ENCODE measurements at places on chromosomes 5 and 9.

- DNase-seq = no peak
Observed at GRCh38 chr5:125574491-125575044, 828.1 kb upstream of the ZNF608 start.

DNA sequence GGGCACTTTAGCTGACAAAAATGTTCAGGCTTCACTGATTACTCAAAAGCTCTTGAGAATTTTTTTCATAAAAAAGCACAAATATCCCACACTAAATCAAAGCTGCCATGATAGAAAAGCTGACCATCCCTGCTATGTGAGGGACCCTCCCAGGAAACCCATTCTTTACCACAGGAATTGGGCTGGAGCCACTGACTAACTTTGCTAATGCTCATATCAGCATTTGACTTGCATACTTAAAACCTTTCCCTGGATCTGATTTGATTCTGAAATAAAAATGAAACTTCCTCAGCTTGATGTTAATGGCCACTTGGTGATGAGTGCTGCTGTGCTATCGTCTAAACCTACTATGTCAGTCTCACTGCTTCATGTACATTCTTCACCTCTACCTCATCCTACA, 243.6 kb downstream of the PRELID2 start:
- no peak for DNase-seq

DNA sequence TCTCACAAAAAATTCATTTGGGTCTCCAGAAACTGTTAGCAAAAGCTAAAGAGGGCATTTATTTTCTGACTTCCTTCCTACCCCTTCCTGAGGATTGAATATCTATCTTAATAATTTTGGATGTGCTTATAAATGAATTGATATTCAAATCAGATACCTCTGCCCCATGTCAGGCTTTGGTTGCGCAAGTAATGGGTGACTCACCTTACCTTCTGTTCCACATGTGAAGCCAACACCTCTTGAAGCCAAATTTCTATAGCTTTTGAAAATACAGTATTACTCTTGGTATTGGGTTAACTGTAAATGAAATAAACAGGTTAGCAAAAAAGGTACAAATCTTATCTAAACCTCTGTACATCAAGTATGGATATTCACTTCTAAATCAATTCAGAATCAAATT, 122.0 kb downstream of the PRDM6 start:
- no peak for DNase-seq

- DNase-seq = no peak
Observed at GRCh38 chr5:86760661-86761060, 142.9 kb downstream of the COX7C start.

DNA sequence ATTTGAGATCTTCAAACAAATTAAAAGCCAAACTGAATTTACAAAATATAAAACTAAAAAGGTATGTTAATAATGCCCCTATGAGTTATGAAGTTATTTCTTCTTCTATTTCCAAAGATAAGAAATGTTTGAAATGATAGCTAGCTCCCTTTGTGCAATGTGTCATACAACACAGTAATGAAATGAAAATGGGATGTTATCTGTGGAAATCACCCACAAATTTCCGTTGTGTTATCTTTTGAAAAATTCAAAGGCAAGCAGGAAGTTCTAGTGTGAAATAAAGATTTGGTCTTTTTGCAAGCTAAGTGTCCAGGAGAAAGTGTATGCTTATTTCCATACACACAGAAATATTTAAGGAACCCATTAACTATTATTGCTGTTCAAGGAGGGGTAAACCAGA, 375.3 kb upstream of the PRR16 start:
- no peak for DNase-seq

DNA sequence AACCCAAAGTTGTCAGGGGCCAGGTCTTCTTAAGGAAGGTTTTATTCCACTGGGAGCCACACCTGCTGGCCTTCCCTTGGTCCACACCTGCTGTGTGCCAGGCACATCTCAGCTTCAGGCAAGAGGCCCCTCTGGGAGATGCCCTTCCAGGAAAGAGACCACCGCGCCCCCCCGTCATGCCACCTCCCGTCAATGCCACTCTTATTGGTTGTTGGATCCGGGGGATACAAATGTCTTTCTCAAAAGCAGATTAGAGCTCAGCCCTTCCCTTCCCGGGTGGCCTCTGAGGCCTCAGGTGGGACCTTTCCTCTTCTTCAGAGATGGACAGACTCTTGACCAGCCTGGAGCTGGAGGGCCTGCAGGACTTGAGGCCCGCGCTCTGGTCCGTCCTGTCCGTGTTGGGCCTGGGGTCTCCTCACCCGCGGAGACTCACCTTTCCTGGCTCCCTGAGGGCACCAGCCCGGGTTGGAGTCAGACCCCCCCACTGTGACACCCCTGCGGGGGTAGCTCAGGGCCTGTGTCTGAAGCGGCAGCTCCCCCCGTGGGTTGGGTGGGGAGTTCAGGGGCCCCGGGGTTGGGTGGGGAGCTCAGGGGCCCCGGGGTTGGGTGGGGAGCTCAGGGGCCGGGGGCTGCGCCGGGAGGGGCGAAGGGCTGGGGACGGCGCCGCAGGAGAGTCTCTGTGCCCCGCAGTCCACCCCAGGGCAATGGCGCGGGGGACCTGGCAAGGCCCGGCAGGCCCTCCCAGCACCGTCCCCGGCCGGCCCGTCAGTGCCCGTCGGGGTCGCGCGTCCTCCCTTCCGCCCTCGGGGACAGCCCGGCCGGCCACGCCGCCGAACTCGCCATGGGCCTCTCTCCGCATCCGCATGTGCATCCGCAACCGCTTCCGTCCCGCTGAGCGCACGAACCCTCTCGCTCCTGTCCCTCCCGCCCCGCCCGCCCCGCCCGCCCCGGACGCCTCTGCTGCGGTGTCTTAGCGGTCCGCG, 3.7 kb upstream of the SLC9A3 start:
- DNase-seq = no peak

- no peak for DNase-seq
Observed at GRCh38 chr5:113813466-113813865, 300.0 kb downstream of the YTHDC2 start.

DNA sequence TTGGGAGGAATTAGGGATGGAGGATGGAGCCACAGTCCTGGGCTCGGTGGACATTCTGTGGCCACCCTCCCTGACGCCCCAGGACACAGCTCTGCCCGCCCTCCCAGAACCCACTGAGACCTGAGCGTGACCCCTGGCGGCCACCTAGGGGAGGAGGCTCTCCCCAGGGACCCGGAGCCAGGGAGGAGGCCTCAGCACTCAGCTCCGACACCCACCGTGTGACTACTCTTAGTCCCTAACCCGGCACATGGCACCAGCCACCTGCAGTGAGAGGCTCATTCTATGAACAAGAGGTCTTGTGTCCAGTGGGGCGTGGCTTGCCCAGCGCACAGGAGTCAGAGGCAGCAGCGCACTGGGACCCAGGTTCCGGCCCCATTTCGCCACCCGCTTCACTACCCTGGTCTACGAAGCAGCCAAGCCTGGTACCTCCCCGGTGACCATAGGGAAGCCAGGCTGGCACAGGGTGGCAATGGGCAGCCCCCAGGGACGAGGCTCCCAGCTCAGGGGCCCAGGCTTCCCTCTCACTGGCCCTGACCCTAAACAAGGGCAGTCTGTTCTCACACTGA, 10.2 kb downstream of the SARDH start:
- DNase-seq = no peak

DNA sequence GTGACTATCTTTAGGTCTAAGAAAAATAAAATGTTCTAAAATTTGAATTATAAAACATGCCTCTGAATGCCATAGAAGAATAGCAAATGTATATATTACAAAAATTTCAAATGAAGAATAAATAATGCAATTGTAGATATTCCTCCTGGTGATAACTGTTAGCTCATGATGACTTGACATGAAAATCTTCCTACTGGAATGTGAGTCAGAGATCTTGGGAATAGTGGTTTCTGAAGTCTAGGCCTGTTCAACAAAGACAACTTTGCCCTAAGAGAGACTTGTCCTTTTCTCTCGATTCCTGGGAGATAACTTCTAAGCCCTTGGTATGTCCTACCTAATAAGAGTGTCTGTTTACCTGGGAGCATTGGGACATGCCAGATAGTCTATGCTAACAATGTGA, 746.3 kb upstream of the RIOK2 start:
- DNase-seq = no peak

DNA sequence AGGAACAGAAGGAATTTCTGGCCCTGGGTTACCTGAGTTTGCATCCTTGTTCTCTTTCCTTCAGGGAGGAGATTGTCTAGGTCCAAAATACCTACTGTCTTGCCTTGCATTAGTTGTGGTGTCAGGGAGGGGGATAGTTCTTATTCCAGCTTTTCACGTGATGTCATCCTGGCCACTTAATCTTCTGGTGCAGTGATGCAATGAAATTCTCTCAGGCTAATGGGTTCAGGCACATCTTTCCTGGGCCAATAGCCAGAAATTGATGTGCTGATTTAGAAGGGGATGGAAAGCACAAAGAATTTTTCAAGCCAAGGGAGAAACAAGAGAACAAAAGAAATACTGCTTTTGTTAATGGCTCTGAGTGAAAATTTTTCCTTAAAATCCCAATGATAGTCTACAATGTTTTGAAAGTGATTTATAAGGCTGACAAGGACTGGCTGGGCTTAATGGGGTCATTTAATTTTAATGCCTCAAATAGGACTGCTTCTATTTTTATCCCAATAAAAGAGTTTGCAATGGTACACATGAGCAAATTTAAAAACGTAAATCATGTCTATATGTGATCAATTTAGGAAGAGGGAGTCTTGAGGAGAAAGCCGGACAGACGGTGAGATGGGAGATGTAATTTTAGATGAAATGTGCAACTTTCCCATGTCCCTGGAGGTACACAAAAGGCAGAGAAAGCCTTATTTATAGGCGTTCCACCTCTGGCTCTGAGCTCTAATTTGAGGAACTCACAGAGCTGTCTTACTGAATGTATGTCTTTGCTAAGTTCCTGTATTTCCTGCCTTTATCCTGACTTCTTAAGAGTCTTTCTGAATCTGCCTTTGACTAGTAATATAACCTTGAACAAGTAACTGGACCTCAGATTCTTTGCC, 89.3 kb upstream of the SV2C start:
- no peak for DNase-seq

- no peak for DNase-seq
Observed at GRCh38 chr5:101278011-101278687, 375.1 kb upstream of the ST8SIA4 start.

DNA sequence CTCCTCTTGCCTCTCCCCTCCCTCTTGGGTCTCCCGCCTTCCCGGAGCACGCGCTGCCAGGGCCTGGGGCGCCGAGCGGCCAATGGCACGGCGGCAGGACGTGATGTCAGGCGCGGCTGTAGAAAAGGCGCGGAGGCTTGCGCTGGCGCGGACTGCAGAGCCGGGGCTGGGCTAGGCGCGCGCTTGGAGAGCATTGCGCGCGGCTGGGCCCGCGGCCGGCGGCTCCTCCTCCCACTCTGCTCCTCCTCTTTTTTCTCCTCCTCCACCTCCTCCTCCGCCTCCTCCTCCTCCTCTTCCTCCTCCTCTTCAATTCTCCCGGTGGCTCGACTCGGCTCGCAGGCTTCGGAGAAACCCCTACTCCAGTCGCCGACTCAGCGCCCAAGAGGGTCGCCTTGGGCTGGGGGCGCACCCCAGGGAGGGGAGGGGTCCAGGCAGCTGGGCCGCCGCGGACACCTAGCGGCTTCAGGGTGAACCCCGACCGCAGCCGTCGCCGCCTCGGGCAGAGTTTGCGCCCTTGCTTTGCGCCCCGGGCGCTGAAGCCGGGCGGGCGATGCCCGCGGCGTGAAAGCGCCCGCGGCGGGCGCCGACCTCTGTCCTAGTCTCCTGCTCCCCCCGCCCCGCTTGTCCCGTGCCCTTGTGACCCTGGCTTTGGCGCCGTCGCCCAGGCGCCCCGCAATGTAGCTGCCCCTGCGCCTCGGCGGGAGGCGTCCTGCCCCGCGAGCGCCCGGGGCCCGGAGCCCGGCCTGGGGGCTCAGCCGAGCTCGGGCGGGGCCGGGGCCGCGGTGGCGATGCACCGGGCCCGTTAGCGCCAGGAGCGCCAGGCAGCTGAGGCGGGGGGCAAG, at the start of gene LHX2:
Gene LHX2, plus strand, starts transcription at position 309 of the 842 bp plus-strand sequence. CDS start 581 bp downstream, outside the sequence.
- DNase-seq = no peak

GRCh38 chr9:137058521-137059234, 4.8 kb upstream of the ENTPD2 start:
- DNase-seq = no peak

DNA sequence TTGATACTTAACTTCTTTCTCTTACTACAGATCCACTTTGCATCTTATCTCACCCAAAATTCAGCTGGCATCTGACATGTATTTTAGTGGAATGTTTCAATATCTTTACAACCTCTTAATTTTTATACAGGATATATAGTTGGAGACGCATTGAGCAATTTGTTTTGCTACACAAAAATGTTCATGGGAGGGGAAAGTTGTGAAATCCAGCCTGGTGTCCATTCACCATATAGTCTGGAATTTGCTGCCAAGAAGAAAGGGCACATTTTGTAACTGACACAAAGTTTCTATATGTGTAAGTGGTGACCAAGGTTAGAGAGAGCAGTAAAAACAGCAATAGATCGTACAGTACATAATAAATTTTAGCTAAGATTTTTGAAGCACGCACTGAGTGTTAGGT, 14.0 kb upstream of the CHD1 start:
- DNase-seq = no peak

DNA sequence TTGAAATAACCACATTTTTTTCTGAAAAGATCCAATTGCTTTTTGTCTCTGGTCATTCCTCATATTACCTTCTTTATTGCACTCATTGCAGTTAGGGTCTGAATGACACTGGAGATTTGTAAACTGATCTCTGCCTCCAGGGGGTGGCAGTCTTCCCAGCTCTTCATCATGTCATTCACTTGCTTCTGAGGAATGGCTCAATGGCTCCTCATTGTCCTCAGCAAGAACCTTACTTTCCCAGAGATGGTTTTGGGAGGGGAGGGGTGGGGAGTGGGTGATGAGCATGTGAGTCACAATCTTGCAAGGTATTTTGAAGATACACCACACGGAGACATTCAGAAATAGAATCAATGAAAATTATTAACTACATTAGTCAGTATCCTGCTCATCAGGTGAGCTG, 159.8 kb upstream of the GAS1 start:
- DNase-seq = no peak

- DNase-seq = no peak
Observed at GRCh38 chr9:109349421-109349846, 28.6 kb upstream of the EPB41L4B start.

GRCh38 chr9:136947955-136948510, 3.0 kb downstream of the C8G start:
- no peak for DNase-seq

DNA sequence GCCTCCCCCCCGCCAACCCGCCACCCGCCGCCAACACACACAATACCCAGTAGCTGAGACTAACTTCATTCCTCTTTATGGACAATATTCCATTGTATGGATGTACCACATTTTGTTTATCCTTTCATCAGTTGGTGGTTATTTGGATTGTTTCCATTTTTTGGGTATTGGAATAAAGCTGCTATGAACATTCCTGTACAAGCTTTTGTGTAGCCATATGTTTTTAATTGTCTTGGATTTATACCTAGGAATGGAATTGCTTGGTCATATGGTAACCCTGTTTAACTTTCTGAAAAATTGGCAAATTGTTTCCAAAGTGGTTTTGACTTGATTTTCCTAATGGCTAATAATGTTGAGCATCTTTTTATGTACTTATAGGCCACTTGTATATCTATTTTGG, 4.9 kb upstream of the UBTD2 start:
- no peak for DNase-seq

- DNase-seq = no peak
Observed at GRCh38 chr5:9063615-9064245, 482.1 kb downstream of the SEMA5A start.
